ENCODE measurements at places on chromosomes 13 and 19.

- DNase-seq = no peak
Observed at GRCh38 chr13:97002581-97002980, 8.3 kb upstream of the OXGR1 start.

GRCh38 chr13:105452895-105453294 is 1082.6 kb downstream of the EFNB2 start:
- no peak for DNase-seq

DNA sequence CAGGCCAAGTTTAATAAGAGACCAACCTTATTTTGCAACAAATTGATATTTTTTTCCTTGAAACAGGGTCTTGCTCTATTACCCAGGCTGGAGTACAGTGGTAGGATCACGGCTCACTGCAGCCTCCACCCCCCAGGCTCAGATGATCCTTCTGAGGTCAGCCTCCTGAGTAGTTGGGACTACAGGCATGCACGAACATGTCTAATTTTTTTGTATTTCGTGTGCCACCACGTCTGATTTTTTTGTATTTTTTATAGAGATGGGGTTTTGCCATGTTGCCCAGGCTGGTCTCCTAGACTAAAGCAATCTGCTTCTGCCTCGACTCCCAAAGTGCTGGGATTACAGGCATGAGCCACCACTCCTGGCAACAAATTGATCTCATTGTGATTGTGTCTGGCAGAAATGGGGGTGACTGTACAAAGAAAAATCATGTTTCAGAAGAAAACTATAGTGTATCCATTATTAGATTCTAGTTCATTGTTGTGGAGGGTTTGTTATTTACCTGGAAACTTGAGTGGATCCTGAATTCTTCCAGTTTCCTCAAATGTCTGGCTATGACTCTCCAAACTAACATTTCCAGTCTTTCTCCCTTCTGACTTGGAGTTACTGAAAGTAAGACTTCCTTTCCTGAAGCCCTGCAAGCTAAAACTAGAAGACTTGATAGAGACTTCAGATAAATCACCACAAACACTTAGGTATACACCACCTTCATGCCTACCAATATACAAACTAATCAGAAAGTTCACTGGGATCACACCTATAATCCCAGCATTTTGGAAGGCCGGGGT is 17.3 kb upstream of the AKT2 start:
- no peak for DNase-seq

DNA sequence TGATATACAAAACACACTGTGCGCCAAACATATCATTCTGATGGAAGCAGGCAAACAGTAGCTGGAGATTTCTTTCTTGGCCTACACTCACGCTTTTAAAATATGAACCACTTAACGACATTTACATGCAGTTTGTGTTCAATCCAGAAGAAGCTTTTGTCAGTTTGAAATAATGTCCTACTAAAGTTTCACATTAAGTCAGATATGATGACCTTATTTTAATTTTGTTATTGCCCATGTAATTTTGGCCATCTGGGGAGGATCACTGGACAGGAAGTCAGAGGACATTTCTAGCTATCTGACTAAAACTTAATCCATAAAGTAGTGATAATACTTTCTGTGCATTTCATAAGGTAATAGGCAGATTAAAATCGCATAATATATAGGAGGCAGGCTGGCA is 98.1 kb downstream of the DCLK1 start:
- no peak for DNase-seq

- DNase-seq = no peak
Observed at GRCh38 chr19:2926341-2927031, 18.3 kb downstream of the ZNF77 start.

DNA sequence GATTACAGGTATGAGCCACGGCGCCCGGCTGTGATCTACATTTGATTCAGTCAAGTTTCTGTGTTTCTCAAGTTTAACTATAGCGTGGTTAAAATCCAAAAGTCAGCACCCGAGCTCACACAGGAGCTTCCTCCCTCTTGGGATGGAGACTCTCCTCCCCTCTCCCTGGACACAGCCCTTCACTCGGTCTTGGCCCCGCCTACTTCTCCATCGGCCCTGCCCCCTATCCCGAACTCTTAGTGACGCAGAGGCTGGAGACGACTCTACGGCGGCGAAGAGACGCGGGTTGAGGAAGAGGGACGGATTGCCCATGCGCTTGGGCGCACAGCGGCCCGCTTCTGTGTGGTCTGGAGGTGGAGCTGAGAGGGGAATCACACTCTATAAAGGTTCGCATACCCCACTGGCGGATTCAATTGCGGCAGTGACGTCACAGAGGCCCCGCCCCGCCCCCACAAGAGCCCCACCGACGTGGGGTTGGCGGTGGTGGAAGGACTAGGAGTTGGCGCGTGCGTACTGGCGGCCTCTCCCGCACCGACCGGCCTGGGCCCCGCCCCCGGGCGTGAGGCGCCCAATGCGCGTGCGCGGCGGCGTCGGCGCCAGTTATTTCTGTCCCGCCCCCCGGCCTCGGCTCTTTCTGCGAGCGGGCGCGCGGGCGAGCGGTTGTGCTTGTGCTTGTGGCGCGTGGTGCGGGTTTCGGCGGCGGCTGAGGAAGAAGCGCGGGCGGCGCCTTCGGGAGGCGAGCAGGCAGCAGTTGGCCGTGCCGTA is at the start of gene TRIM28:
Gene TRIM28, plus strand, starts transcription at position 239 of the 765 bp plus-strand sequence. CDS start 694 bp downstream, outside the sequence.
- peak; percentile 99 for DNase-seq

DNA sequence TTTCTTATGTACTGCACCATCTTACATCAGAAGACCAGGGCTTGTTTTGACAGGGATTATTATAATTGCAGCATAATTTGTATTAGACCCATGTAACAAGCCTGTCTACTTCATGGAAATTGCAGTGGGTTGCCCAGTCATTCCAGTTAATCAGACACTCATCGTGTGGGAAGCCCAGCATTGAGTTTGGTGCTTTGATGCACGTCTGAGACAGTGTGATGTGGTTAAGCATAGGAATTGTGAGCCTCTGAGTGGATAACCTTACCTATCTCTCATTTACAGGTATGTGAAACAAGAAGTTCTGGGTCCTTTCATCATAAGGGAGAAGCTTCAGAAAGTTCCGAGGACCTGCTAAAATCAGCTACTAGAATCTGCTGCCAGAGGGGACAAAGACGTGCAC is 12.8 kb downstream of the RGCC start:
- no peak for DNase-seq

GRCh38 chr13:25692099-25692498 is 320.3 kb downstream of the ATP8A2 start:
- DNase-seq = peak; percentile 52

DNA sequence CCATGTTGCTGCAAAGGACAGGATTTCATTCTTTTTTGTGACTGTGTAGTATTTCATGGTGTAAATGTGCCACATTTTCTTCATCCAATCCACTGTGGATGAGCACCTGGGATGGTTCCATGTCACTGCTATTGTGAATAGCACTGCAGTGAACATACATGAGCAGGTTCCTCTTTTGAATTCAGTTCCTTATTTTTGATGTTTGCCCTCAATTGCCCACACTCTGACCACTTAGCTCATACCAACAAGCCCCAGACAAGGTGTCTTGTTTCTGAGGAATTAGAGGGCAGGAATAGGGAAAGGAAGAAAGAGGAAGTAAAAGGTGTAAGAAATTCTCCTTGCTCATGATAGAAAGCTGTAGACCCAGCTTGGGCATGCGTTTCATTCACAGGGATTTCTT is 244.2 kb upstream of the ZNF507 start:
- DNase-seq = no peak

DNA sequence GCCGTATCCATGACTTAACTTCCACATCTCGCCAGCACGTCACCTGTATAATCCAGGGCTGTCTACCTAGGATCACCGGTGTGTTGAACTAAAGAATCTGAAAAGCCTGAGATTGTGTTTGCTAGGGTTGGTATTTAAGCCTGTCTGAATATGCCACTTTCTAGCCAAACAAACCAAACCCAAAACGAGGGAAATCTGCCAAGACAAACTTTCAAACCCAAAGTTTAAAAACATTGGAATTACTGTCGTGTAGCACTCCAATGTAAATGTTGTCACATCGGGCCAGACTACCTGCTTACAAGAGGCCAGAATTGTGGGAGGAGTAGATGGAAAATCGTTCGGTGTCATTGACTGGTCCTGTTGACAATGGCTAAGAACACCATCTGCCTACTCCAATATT is 747.8 kb downstream of the EFNB2 start:
- DNase-seq = no peak

DNA sequence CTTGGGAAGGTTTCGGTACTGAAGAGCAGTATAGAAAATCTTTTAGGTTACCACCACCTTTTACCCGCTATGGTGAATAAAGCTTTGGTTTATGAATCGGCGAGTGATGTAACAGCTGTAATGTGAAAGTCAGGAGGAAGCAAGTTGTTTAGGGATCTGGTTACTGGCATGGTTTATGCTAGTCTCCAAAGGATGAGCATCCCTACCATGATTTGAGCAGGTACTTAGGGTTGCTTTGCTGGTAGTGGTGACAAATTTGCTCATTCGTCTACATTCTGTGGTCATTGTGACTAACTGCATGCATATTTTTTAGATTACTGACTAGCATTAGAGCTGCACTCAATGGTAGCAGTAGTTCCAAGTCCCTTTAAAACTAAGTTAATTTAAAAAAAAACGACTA is 104.1 kb downstream of the FRY start:
- no peak for DNase-seq
